Natural killer cell treated with Interleukin-12 subunit alpha and Interleukin-12 subunit beta and Interleukin-15 and Interleukin-18, amount 100 ng/mL, for 72 hours (primary cell): ENCODE measurements at places on chromosomes 3 and 15. TPM values are rescaled to one million over a fixed set of nuclear protein-coding genes. Genes with fewer than 3 reads are reported as not detected.

DNA sequence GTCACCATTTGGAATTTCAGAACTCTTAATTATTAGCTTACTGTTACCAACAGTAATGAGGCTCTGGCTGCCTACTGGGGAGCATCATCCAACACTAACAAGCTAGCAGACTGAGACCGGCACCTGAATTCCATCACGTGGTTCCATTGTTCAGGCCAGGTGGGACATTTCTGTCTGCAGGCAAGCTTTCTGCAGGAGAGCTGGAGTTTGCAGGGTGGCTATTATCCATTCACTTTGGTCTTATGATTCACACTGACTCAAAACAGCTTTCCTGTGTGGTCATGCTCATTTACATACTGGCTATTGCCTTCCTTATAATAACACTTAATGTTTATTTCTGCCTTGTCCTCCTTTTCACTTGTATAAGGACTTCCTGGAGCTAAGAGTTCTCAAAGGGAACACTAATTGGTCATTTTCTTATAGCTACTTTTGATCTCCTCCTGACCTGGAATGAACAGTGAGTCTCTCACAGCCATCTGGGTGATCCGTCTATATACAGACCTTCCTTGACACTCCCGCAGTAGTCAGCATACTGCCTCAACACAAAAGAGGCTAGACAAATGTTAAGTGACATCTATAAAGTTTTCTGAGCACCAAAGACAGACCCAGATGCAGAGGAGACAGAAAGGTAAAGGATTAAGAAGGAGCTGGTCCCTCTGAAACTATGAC, 695.4 kb downstream of the FHIT start:
- DNase-seq = no peak

GRCh38 chr15:80480909-80481308, 76.7 kb downstream of the ARNT2 start:
- DNase-seq = no peak

GRCh38 chr3:11819146-11819689, 27.5 kb downstream of the TAMM41 start:
- no peak for DNase-seq

DNA sequence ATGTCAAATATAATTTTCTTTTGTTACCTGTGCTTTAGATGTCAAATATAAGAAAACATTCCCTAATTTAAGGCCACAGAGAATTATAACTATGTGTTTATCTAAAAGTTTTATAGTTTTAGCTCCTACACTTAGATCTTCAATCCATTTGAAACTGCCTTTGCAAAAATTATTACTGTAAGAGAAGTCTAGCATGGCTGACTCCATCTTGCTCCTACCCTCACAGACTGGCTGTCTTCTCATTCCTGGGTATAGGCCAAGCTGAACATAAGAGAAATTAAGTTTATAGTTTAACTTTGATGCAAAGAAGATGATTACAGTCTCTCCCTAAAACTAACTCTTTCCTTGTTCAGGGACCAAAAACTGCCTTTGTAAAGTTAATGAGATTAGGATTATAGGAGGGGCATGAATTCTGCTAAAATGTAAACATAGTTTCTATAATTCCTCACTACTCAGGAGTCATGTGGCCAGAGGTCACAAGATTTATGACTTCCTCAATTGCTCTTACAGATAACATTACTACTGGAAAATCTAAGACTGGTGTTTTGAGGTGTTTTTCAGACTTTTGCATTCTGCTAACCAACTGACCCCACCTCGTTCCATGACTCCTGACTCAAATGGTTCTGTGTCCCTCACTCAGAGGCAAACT, 184.0 kb downstream of the BCHE start:
- DNase-seq = no peak

- no peak for DNase-seq
Observed at GRCh38 chr3:131619821-131620220, 117.0 kb upstream of the MRPL3 start.

- no peak for DNase-seq
Observed at GRCh38 chr15:23758891-23759290, 71.8 kb upstream of the NDN start.

DNA sequence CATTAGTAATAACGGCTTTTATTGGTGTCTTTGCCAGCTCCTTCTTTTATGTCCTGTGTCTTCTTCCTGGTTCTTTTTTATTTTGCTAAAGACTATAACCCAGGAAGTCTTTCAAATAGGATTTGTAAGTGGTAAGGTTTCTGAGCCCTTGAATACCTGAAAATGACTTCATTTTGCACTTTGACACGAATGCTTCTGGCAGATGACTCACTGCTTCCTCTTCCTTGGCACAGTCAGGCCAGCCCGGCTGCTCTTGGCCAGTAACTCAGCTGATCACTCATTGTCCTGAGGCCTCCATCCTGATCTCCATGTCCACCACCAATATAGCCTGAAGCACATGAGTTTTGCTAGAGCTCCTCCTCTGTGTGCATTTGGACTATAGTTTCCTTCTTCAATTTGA, 48.7 kb upstream of the NR2E3 start:
- no peak for DNase-seq

The AADAC gene
- not detected for total RNA-seq

GRCh38 chr3:103127098-103127630, 692.3 kb downstream of the ZPLD1 start:
- no peak for DNase-seq

The GOLGA8Q gene
- total RNA-seq = 28.6 TPM

The A4GNT gene
- not detected for total RNA-seq

DNA sequence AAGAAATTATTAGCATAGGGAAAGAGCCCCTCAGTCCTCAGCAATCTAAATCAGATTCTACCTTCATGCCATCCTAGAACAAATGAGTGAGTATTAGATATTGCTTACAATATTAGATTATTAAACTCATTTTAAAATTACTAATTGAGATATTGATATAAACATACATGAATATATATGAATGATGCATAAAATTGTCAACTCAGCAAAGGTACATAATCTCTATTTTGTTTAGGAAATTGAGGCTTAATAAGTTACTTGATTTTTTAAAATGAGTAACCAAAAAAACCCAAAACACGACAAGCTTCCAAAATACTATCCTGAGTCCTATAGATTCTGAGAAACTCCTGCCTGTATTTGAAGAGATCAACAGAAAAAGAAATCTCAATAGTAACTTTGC, 297.7 kb upstream of the TMCO5A start:
- DNase-seq = no peak

DNA sequence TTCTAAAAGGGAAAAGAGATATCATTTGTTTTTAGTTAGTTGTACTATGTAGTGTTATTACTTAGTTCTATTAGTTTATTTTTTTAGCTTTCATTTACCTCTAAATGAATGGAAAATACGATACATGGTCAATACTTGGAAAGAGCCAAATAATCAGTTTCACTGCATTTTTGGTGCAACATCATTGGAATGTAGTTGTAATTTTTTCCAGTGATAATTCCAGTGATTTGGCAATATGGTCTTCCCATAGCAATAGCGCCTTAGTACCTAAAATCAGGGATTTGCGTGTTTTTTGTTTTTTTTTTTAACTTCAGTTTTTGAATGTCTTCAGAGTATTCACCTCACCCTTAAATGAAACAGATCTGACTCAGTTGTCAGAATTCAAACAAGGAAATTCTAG, 41.8 kb downstream of the RAB8B start:
- DNase-seq = no peak

GRCh38 chr3:141767066-141767465, 3.9 kb downstream of the GRK7 start:
- no peak for DNase-seq

The TM4SF1 gene
- total RNA-seq = not detected

DNA sequence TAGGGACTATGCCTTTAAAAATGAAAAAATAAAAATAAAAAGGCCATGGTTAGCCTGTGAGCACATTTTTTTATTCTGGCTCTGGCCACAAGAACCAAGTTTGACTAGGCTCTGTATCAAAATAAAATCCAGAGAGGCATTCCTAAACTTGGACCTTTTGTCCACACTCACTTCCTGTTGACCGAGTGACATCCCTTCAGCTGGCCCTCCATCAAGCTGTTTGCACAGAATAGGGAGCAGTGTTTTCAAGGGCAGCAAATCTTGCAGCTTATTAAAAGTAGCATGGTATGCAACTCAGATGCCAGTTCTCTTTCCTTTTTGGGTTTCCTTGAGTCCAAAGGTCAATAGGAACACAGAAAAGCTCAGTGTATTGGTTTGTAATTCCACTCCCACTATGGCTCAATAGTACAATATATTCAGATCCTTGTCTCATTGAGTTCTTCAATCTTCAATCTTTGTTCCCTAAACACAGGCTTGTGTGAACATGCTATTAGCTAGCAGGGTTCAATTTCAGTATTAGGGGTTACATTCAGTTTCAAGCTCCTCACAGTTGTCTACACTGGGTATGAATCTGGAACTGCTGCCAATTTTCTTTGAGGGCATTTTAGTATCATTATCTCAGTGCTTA, 244.5 kb downstream of the RBMS3 start:
- no peak for DNase-seq

GRCh38 chr3:157502916-157503595, at the start of gene VEPH1:
VEPH1 (minus strand) TSS chr3:157503416; CDS start chr3:157495349, 8,067 bp downstream.
- no peak for DNase-seq

DNA sequence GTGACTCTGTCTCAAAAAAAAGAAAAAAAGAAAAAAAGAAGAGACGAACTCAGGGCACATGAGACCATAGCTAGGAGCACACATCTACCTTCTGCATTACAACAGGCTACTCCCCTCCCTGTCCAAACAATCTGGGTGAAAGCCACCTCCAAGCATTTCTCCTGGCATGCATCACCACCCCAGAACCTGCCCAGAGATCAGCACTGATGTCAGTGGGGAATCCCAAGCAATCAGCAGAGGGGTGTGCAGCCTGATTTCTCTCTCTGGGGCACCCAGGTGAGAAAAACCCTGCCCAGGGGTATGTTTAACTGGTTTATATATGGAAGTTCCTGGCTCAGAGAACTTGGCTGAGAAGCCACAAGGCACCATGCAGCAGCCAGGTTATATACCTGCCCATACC, 59.4 kb downstream of the CDC25A start:
- DNase-seq = no peak

DNA sequence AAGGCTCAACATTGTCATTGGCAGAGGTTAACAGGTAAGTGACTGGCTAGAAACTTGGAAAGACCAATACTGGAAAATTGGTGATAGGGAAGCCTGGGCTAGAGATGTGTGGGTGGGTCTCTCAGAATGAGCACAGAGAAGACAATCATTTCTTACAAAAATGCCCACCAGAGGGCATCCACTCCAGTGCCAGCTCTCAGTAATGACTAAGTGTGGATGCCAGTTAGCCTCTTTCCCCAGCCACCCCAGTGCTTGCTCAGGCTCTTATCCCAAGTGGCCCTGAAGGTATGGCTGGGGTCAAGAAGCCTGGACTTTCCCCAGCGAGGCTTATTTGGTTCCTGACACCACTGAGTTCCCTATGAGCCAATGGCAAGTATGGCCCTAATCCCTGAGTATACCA, 115.9 kb upstream of the ST8SIA2 start:
- DNase-seq = no peak

GRCh38 chr3:186095561-186096081, 13.3 kb downstream of the ETV5 start:
- DNase-seq = no peak

- no peak for DNase-seq
Observed at GRCh38 chr3:160544844-160545503, 20.4 kb downstream of the KPNA4 start.

- DNase-seq = no peak
Observed at GRCh38 chr15:76175442-76175841, 115.7 kb downstream of the TMEM266 start.

The EBLN2 gene
- total RNA-seq = 15.5 TPM

- no peak for DNase-seq
Observed at GRCh38 chr3:131922356-131922755, 112.5 kb downstream of the CPNE4 start.

The HDDC3 gene
- 23.4 TPM for total RNA-seq
